ENCODE measurements at places on chromosomes 3 and 15.

DNA sequence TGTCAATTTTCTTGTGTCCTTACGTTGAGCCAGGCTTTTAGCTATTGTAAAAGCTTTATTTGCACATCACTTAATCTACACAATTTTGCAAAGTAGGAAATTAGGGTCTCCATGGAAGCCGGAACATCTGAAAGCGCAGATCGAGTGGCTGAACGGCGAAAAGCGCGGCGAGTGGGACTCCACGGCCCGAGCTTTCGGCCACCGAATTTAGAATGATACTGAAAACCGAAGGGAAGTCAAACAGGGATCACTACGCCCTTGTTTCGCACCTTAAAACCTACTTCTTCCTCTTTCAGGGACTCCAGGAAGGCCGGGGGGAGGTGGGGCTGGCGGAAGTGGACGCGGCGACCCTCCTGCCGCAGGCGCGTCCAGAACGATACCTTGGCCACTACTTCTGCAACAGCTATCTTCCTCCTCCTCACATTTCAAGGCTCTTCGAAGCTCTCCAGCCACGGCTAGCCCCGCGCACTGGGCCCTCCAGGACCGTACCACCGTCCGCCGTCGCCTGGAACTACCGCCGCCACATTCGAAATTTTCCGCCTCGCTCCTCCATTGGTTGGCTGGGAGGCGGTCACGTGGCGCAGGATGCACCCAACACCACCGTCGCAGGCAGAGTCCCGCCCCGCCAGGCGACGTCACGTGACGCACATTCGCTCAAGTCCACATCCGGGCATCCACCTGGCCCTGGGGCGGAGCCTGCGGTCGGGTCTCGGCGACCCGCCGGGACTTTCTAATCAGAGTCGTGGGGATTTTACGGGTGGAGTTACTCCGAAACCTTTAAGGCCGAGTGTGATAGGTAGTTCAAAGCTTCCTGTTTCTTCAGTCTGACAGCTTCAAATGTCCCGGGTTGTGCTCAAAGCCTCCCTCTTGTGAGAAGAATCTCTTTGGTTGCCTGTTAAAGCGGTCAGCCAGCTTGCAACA lies at the start of gene SGO1:
SGO1 (minus strand) TSS at position 528 of the 921 bp plus-strand sequence. CDS start 2,179 bp downstream, outside the sequence.
- H3K27ac ChIP-seq = no peak within 1 kb of the TSS
- DNase-seq = peak; percentile 100
- no peak within 1 kb of the TSS for H3K4me3 ChIP-seq
- H3K36me3 ChIP-seq = peaks cover 16% of the 10 kb centered on the region

GRCh38 chr3:172562871-172563865 lies 39.9 kb upstream of the TNFSF10 start:
- H3K4me1 ChIP-seq = peaks cover 41% of the 10 kb centered on the region
- H3K27ac ChIP-seq = peak overlapping the region; percentile 98
- peak overlapping the region; percentile 54 for H3K4me3 ChIP-seq

- no peaks in the 10 kb centered on the region for H3K36me3 ChIP-seq
- peaks cover 10% of the 10 kb centered on the region for H3K4me1 ChIP-seq
- no peak overlapping the region for H3K4me3 ChIP-seq
- DNase-seq = no peak
- H3K27ac ChIP-seq = no peak overlapping the region
Observed at GRCh38 chr3:50157827-50158529, 2.9 kb downstream of the SEMA3F start.

DNA sequence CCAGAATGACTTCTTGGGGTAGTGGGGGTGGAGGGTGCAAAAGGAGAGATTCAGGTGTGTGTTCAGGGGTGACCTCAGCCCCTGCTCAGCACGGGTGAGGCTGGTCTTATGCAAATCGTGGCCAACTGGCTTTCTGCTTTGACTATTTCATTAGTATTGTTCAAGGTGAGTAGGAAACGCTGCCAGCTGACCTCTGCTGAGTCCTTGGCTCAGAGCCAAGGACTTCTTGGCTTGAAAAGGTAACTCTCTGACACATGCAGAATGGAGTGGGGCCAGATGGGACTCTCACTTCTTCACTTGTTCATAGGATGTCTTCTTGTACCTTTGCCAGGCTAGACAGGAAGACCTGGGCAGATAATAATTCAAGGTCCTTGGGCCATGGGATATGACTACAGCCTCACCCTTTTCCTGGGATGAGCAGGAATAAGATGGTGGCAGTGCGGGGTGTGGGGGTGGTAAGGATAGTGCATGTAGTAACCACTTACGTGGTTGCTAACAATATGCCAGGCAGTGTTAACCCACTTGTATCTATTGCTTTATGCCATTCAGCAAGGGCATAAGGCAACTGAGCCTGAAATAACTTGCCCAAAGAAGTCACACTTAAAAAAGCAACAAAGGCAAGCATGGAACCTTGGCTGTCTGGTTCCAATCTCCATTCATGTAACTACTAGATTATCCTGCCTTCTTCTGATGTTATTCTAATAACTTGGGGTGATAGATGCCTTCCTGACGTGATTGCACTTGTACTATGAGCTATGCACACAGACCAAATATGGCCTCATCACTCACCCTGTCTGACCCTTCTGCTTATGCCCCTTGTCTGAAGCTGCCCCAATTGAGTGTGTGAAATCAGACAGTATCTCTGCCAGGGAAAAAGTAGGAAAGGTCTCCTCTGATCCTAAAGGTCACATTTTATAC lies 193.1 kb downstream of the NR1D2 start:
- H3K4me1 ChIP-seq = peaks cover 3% of the 10 kb centered on the region
- no peaks in the 10 kb centered on the region for H3K27me3 ChIP-seq
- H3K4me3 ChIP-seq = no peak overlapping the region
- no peak for DNase-seq

DNA sequence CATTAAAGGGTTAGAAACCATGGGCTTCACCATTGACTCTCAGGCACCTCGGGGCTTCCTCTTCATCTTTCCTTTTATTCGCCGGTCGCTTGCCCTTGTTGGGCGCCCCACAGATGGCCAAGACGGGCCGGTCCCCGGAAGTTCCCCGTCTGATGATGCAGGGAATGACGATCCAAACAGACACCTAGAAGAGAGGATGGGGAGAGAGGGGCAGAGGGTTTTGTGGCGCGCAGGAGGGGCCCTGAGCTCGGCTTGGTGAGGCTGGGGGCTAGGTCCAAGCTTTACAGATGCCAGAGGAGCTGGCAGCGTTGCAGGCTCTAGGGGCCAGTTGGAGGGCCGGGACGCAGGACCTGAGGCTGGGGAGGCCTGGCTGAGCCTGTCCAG lies 532 bp upstream of the ESYT3 start:
- H3K27me3 ChIP-seq = peaks cover 54% of the 10 kb centered on the region
- H3K4me1 ChIP-seq = peaks cover 10% of the 10 kb centered on the region
- no peak overlapping the region for H3K27ac ChIP-seq
- no peaks in the 10 kb centered on the region for H3K36me3 ChIP-seq

DNA sequence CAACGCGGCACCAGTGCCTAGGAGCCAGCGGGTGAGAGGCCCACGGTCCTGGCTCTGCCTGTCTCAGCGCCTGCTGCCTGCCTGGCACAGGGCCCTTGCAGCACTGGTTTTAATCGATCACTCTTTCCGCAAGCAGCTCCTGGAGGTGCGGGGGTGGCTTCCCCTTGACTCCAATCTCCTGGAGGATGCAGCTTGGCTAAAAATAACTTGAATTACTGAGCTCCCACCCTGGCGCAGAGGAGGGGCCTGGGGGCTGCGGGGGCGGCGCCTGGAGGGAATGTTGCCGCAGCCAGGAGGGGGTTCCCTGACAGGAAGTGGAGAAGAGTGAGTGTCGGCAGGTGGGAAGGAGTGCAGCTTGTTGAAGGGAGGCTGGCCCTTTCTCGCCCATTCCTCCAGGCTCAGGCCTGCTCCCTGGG lies 9.9 kb upstream of the RPL29 start:
- H3K36me3 ChIP-seq = no peaks in the 10 kb centered on the region
- H3K4me1 ChIP-seq = peaks cover 5% of the 10 kb centered on the region
- no peaks in the 10 kb centered on the region for H3K27me3 ChIP-seq
- H3K27ac ChIP-seq = no peak overlapping the region
- DNase-seq = no peak

GRCh38 chr15:78207110-78207458 lies 27.3 kb downstream of the ACSBG1 start:
- H3K4me1 ChIP-seq = no peaks in the 10 kb centered on the region
- H3K27me3 ChIP-seq = no peaks in the 10 kb centered on the region
- H3K36me3 ChIP-seq = no peaks in the 10 kb centered on the region
- no peak for DNase-seq
- H3K4me3 ChIP-seq = no peak overlapping the region
- no peak overlapping the region for H3K27ac ChIP-seq

DNA sequence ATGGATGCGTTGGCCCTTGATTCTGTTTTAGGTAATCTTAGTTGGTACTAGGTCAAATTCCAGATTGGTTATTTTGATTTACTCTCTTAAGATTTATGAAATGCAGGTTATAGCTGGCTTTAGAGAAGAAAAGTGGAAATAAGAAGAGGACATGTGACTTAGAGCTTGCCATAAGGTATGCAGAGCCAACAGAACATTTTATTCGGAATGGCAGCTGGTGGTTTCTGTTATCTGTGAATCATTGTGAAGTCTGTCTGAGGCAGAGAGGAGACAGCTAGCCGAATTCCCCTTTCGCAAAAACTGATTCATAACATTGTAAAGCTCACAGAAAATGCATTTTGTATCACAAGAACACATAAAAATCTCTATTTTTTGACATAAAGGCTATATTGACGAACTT lies 82.1 kb downstream of the FILIP1L start:
- H3K27ac ChIP-seq = no peak overlapping the region
- peaks cover 20% of the 10 kb centered on the region for H3K4me1 ChIP-seq
- DNase-seq = no peak
- H3K27me3 ChIP-seq = no peaks in the 10 kb centered on the region
- H3K4me3 ChIP-seq = no peak overlapping the region

DNA sequence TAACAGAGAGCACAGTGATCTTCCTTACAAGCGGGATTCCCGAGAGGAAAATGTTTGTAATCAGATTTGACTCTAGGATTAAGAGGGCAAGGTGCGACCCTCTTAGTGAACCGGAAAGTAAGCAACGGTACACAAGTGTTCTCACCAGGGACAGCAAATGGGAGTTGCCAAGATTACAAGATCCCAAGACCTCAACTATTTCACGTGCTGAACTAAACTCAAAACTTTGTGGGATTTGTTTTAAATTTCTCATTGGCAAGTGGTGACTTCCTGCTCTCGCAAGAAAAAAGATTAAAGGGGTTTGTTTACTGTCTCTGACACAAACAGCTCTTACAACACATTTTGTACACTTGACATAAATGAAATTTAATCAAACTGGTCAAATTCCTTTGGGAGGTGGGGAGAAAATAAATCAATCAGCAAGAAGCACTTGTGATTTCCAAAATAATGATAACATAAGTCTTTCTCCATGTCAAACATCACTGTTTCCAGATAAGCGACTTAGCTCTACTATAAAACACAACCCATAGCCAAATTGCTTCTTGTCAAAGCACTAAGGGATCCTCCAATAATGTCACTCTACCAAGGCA lies 2.2 kb upstream of the PGPEP1L start:
- H3K27ac ChIP-seq = no peak overlapping the region
- peaks cover 9% of the 10 kb centered on the region for H3K27me3 ChIP-seq
- no peak for DNase-seq
- no peaks in the 10 kb centered on the region for H3K4me1 ChIP-seq

GRCh38 chr3:63762934-63763550 lies 56.1 kb upstream of the C3orf49 start:
- DNase-seq = no peak
- H3K4me3 ChIP-seq = no peak overlapping the region
- H3K27ac ChIP-seq = no peak overlapping the region
